ENCODE measurements at places on chromosomes 1 and 21.

GRCh38 chr1:196361112-196361714, 247.0 kb downstream of the KCNT2 start:
- no peak for DNase-seq

DNA sequence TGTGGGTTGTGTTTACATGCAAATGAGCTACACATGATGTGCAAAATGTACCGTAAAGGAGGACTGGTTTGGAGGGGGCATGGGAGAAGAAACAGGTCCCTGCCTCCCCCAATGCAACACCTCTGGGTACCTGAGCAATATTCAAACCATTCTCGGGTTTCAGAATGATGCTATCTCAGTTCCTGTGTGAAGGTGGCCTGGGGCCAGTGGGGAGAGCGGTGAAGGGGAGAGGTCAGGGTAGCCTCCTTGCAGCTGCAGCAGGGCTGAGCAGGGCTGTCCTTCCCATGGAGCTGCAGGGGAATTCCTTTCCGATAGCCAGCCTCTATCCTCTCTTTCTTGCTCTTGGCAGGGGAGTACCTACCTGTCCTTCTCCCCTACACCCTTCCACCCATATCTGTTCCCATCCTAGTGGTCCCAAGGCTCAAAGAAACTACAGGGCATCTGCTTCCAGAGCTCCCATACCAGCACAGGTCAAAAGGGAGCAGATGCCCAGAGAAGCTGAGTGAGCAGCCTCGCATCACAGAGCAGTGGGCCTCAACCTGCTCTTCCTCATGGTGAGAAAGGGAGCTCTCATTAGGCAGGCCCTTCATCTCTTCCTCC, 11.9 kb downstream of the MEF2D start:
- DNase-seq, result no peak

DNA sequence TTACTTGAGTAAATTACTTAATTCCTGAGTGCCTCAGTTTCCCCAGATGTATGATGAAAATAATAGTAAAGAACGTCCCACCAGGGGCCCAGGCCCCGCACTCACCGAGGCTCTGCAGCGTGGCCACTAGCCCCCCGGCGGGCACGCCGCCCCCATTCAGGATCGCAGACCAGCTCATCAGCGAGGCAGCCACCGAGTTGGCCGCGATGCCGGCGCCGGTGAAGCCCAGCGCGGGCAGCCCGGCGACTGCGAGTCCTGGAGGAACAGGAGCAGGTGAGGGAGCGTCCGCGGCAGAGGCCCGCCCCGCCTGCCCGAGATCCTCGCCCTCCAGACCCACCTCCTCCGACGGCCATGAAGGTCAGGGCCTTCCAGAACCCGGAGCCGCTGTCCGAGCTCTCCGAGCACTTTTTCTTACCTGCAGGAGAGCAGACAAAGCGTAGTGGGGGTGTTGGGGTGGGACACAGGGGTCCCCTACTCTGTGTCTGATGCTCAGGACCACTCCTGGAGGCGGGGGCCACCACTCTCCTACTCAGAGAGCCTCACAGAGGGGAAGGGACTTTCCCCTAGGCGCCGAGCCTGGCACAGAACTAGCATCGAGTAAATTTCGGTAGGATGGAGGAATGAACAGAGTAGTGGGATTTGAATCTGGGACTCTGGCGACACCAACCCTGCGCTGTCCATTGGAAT, 3.7 kb downstream of the IFI6 start:
- DNase-seq, result no peak

DNA sequence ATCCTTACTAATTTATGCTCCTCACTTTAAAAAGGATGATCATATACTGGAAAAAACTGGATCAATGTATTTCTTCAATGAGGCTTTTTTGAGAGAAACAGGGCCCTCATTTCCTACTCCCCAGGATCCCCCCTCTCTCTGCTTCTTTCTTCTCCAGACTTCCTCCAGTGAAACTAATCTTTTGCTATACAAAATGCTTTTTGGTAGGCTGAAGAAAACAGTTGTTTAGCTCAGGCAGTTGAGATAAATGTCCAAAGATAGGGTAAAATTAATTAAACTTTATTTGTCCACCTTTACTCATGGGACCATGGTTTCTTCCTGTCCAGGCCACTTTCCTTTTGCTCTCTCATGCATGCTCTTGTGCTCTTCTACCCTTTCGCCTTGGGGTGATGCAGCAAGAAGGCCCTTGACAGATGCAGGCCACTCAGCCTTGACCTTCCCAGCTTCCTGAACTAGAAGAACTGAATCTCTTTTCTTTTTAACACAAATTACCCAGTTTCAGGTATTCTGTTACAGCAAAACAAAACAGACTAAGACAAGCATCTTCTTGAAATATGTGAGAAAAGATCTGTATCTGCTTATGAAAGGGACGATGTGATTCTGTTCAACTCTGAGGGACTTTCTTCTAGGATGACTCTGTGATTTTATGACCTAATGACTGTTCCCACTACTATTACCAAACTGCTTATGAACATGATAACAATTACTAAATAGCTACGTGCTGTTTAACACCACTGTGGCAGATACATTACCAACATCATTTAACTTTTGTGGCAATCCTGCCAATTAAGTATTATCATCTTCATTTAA, 63.7 kb downstream of the NVL start:
- DNase-seq, result no peak

DNA sequence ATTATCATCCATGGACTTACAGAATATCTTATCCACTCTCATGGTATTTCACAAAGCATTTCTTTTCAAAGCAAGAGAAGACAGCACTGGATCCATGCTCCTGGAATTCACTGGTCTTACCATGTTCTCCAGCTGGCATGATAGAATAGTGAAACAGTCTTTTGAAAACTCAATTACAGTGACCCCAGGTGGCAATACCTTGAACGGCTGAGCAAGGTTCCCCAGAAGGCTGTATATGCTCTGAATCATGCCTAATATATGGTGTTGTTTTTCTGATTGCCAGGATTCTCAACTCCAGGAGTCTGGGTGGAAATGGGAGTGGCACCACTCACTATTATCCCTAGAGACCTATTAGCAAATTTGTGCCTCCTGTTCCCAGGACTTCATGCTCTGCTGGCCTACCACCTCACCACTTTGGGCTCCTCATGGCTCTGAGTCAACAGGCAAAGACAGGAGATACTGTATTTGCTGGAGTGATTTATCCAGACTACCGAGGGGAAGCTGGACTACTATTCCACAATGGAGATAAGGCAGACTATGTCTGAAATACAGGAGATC, 87.6 kb downstream of the CATSPERE start:
- DNase-seq, result no peak

DNA sequence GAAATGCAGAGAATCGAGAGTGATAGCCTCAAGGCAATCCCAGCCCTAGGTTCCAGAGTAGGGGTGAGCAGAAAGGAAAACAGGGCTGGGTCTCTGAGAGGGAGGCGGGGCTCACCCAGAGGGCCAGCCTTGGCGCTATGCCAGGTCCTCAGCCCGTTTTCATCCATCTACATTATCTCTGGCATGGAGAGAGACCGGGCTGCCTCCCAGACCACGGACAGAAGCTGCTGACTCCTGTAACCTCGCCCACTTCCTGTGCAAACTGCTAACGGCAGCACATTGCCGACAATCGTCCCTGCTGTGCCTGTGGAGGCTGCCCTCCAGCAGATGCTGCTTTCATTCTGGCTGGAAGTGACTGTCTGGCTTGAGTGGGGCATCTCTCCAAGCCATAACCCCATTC, 569.1 kb downstream of the NPHP4 start:
- DNase-seq, result no peak

Measured in NCI-H526 treated with DMSO at 0.1 percent for 48 hours (cell line).